ENCODE measurements at places on chromosomes 2 and 18. TPM values are rescaled to one million over a fixed set of nuclear protein-coding genes. Genes with fewer than 3 reads are reported as not detected.
A peak's percentile ranks its signal among the peaks of the same experiment; 100 is the strongest.

The CABLES1 gene
- 6.9 TPM for total RNA-seq

The SLC8A1 gene
- total RNA-seq, result 493 TPM

The SRD5A2 gene
- total RNA-seq, result not detected

The GNAL gene
- total RNA-seq, result 2.7 TPM

The SLC9A4 gene
- not detected for total RNA-seq

The DSC3 gene
- total RNA-seq, result 3.1 TPM

The AP1S3 gene
- total RNA-seq, result 2.2 TPM

DNA sequence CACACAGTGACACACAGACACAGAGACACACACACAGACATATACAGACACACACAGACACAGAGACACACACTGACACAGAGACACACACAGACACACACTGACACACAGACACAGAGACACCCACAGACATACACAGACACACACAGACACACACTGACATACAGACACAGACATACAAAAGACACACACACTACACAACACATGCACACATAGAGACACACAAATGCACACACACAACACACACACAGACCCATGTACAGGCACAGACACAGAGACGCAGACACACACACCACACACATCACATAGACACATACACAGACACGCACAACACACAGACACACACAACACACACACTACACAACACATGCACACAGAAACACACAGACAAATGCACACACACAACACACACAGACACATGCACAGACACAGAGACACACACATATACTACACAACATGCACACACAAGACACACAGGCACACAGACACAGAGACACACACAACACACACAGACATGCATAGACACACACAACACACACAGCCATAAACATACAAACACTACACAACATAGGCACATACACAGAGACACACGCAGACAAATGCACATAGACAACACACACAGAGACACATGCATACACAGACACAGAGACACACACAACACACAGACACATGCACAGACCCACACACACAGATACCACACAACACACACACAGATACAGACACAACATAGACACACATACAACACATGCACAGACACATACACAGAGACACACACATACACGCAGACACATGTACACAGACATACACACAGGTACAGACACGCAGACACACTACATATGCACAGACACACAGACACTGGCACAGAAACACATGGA is 120.5 kb downstream of the BCL2 start:
- no peak for DNase-seq

DNA sequence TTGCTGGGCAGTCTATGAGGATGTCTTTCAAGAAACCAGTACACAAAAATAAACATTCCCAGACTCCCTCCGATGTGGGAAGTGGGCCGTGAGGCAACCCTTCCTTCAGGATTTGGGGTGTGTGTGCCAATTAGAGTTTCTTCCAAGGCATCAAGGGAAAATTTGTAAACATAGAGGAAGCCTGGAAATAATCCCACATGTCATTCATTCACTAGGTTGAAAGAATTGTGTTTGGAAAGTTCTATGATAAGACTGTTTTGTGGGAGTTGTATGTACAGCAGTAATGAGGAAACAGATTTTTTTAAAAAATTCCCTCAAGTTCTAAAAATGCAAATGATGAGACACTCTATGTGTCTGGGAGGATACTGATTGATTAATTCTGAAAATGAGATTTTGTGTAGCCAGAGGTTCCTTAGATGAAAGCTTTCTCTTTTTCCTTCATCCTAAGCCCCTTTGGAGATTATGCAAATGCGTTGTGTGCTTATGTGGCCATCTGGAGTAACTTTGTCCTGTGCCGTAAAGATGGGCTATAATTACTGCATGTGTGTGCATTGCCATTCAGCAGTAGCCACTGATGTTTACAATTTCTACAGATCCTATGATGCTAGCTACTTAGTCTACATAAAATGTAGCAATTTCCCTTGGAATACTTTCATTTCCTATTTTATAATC is 107.8 kb upstream of the TPO start:
- DNase-seq, result no peak

GRCh38 chr2:102057502-102058292 is 65.9 kb downstream of the IL1R2 start:
- no peak for DNase-seq

DNA sequence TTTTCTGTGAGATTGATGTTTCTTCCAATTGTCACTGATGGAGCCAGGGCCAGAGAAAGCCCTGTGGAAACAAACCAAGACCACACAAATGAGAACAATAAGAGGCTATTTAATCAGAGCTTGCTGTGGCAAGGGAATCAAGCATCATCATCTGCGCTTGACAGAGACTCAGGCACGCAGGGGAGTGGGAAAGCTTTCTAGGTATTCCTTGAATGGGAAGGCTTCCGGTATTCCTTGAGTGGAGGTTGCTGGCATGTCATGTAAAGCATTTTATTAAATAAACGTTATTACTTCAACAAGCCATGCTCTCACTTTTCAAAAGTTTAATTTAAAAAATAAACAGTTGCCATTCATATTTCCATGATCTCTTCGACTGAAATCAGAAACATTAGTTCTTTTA is 194.6 kb upstream of the SYT4 start:
- DNase-seq, result no peak

- no peak for DNase-seq
Observed at GRCh38 chr2:38430597-38431207, 53.6 kb upstream of the ATL2 start.

- DNase-seq, result no peak
Observed at GRCh38 chr2:70128005-70128404, 40.7 kb downstream of the PCBP1 start.

DNA sequence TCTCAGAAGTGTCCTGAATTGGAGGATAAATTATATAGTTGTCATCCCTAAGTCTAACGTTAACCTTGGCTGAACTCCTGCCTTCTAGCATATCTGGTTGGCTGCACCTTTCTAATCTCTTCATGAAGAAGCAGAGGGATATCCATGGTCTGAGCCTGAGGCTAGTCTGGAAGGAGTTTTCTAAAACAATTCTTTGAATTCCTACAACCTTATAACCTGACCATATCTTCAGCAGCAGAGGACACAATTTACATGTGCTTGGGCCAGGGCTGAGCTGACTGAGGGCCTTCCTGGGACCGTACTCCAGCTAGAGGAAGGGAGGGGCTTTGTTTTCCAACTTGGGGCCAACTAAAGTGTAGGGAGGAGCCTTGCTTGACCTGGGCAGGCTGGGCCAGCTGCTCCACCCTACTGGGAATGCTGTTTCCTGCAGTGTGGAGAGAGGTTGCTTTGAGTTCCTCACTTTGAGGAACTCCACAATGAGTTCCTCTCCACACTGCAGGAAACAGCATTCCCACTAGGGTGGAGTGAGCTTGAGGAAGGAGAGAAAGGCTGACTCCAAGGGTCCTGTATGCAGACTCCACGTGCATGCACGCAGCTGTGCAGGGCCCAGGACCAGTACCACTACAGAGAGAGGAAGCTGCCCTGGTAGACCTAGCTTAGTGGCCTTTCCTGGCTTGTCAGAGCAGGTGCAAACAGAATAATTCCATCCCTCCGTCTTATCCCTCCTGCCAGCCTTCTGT is 19.6 kb downstream of the CEP68 start:
- DNase-seq, result no peak

DNA sequence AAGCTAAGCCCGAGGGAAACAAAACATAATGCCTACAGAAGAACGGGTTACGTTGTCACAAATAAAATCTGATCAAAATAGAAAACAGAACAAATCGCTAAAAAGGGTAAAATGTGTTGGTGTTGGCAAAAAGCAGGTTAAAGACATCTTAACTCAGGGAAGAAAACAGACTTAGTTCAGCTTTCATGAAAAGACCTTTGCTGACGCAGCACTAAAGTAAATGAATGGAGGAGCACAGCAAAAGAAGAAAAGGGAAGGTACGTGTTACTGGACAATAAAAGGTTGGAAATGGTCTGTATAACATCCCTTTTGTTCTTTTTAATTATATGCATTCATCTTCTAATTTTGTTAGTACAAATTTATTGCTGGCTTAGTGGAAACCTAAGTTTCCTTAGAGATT is 117.4 kb upstream of the DSEL start:
- DNase-seq, result no peak

DNA sequence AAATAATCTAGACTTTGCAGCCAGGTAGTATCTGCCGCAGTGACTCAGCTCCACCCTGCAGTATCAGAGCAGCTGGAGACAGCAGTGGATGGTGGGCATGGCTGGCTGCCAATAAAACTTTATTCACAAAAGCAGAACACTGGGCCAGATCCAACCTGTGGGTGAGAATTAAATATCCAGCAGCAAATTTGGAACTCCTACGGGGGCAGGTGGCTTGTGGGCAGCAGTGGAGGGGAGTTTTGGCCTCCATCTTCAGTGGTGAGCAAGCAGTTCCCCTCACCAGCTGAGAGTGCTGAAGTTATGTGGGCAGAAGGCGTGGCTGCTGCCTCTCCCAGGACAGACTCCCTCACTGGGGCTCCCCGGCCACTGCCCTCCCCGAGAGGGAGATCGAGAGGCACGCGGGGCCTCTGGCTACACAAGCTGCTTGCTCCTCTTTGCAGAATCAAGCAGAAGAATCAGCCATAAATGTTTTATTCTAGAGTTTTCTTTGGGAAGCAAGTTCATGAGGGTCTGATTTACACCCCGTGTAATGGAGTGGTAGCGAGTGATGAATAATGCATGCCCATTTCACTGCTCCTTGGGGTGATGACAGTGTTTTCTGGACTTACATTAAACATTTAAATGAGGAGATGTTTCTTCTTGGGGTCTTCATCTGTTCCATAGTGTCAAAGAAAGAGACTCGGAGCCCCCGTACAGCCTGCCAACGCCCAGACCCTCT is 204.3 kb downstream of the SEPTIN10 start:
- DNase-seq, result no peak

DNA sequence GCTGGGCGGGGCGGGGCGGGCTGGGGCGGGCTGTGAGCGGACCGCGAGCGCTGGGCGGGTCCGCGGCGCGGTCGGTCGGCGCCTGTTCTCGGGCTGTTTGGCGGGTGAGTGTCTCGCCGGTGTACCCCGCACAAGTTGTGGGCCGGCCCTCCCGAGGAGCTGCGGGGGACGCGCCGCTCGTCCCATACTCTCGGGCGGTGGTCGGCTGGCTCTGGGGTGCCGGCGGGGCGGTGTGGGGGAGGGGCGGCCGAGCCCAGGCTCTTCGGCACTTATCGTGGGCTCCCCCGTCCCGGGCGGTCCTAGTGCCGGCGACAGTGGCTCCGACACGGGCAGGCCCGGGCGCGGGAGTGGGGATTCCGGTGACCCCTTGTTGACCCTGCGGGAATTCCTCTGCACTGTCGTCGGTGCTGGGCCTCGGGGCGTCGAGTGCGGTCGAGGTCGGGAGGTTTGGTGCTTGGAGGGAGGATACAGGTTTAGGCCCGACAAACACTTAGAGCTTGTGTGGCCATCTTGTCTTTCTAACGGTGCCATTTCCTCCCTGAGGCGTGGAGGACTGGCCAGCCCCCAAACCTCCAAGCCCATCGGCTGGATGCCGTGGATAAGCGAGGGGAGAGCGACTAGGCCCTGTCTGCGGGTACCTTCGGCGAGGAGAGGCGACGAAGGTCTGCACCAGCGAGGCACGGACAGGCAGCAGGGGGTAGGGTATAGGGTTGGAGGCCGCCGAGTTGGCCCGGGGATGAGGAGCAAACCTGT is at the start of gene SEPTIN2:
Gene SEPTIN2, plus strand, starts transcription at position 47 of the 753 bp plus-strand sequence. CDS start 8,308 bp downstream, outside the sequence.
- peak; percentile 78 for DNase-seq

- no peak for DNase-seq
Observed at GRCh38 chr2:206256706-206257205, 17.7 kb upstream of the ZDBF2 start.

DNA sequence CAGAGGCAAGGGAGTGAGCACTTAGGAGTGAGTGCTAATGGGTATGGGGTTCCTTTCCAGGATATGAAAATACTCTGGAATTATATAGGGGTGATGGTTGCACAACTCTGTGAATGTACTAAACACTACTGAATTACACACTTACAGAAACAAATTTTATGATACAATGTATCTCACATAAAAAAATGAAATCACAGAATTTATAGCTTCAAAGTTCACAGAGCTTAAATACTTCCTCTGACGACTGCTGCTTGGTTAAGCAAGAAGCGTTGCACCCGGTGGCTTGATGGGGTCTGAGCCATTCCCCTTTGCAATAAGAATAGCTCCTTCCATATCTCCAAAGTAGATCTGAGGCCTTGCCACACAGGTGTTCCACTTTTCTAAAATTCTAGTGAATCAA is 835.1 kb downstream of the TSN start:
- DNase-seq, result no peak

- no peak for DNase-seq
Observed at GRCh38 chr2:70240599-70240998, 7.8 kb downstream of the TIA1 start.

DNA sequence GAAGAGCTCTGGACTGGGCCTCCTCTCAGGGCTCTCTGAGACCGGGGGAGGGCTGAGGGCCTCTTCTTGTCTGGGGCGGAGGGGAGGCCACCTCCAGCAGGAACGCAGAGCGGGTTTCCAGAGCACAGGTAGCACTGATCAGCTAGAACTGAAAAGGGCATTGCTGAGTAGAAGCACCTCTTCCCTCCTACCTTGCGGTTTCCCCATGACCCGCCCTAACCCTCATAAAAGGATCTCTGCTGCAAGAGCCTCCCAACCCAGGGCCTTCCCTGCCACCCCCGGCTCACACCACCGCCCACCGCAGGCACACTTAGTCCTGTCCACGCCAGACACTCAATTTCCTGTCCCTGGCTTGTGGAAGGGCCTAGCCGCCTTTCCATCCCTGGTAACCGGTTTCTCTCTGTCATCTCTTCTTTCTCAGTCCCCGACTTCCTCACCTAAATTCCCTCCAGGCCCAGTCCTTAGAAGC is 966 bp downstream of the ADCY3 start:
- DNase-seq, result no peak

GRCh38 chr2:20453087-20453486 is 6.2 kb downstream of the RHOB start:
- DNase-seq, result peak; percentile 58

GRCh38 chr2:71281950-71282349 is 49.6 kb upstream of the ZNF638 start:
- DNase-seq, result no peak

DNA sequence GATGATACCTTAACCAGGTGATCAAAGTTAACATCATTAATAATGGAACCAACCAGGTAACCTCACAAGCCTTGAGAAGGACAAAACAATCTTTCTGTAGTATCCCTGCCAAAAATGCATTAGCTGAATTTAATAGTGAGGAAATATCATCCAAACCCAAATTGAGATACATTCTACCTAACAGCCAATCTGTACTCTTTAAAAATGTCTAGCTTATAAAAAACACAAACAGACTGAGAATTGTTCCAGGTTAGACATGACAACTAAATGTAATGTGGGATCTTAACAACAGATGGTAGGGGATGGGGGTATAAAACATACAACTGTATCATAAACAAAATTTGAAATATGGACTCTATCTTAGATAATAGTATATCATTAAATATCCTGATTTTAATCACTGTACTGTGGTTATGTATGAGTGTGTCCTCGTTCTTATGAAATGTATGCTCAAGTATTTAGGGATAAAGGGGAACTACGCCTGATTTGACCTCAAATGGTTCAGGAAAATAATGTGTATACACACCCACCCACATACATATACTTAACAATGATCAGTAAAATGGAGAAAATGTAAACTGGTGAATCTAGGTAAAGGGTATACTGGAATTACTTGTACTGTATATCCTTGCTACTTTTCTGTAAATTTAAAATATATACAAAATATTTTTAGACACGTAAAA is 1.7 kb downstream of the FANCL start:
- no peak for DNase-seq

- DNase-seq, result no peak
Observed at GRCh38 chr2:239994086-239994485, 31.1 kb downstream of the NDUFA10 start.
